ENCODE measurements at places on chromosomes 11 and 22.

- no peak for DNase-seq
These were observed 17.4 kb downstream of the LRFN4 start for GRCh38 chr11:66874232-66874631.

DNA sequence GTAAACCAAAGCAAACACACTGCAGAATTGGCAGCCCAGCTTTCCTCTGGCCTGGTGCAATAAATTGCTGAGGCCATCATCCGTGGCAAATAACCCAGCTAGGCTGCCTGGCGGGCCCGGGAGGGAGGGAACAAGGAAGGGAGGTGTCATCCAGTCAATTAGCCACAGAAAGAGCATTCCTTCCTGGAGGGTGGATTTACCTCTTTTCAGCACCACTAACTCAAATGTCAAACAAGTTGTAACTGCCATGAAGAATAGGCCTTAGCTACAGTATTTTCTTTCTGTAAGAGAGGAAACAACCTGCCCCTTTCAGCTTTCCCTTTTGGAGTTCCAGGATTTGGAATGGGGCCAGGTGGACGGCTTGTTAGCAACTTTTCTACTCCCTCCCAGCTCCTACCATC is 163.8 kb upstream of the BDNF start:
- DNase-seq: no peak

GRCh38 chr11:34866375-34866774 is 49.8 kb downstream of the APIP start:
- no peak for DNase-seq

DNA sequence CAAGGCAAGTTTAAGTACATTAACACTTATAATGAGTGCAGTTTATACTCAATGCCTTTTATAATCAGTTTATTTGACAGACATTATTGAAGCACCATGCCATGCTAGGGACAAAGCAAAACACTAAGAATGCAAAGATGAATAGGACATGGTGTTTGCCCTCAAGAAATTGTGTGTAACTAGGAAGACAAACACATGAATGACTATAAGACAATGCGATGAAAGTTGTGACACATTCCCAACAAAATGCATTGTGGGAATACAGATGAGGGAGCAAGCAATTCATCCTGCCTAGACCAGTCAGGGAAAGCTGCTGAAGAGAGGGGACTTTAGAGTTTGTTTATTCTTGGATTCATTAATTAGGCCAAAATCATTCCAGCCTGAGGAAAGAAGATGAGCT is 133.8 kb upstream of the TRPC6 start:
- DNase-seq: no peak

- no peak for DNase-seq
These were observed 487 bp upstream of the LIPT2 start for GRCh38 chr11:74493791-74494630.

- no peak for DNase-seq
These were observed 13.9 kb downstream of the CTNND1 start for GRCh38 chr11:57775491-57775890.

- peak; percentile 76 for DNase-seq
These were observed 31.0 kb upstream of the CD5 start for GRCh38 chr11:61071208-61071681.

GRCh38 chr11:66752148-66752547 is 23.1 kb upstream of the SPTBN2 start:
- no peak for DNase-seq

DNA sequence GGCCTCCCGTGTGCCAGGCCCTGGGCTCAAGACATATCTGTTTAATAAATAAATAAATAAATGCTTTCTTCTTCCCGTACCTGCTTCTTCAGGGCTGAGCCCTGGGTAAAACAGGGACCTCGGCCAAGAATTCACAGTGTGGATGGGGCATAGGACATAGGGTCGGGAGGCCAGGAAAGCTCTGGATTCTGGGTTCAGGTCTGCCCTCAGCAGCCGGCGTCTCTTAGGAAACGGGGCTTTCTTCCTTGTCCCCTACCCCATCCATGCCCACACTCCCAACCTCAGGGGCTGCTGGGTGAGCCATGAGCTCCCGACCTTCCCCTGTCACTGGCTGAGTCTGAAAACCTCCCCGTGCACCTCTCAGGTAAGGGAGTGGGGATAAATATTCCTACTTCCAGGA is 55.7 kb upstream of the ALX4 start:
- DNase-seq: no peak

DNA sequence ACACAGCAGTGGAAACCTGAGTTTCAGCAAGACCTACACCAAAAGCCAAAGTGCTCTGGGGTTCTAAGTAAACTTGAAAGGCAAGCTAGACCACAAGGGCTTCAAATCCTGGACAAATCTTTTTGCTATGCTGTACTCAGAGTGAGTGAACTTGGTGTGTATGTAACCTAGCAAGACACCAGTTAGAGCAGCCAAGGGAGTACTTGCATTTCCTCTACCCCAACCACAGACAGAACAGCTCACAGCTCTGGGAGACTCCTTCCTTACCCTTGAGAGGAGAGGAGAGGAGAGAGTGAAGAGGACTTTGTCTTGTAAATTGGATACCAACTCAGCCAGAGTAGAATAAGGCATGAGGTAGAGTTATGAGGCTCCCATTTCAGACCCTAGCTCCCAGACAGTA is 71.4 kb downstream of the CTSC start:
- DNase-seq: no peak

- peak; percentile 17 for DNase-seq
These were observed 102.7 kb downstream of the MRTFA start for GRCh38 chr22:40533712-40534378.

DNA sequence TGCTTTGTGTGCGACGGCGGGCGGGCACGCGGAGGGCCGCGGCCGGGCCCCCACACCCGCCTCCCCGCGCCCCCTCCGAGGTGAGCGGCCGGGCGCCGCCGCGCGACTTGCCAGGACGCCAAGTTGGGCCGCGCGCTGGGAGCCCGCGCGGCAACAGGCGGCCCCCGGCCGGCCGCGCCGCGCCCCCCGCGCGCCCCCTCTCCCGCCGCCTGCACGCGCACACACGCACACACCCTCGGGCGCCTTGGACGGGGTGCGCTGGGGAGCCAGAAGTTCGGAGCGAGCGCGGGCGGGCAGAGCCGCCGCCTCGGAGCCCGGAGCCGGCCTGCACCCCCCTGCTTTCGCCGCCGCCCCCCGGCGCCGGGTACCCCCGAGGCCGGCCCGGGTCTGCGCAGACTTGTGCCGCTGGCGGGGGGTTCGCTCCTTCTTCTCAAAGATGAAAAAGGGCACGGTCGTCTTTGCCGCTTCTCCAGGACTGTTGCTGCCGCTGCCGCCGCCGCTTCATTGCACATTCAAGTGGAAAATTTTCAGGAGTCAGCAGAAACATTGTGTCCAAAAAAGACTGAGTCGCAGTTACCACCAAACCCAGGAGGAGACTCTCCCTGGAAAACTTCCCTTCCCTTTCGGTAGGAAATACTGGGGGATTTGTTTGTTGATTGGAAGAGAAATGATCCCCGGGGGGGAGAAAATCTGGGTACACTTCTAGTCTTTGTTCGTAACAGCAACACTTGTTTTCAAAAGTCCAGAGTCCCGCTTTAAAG is 895 bp downstream of the TEAD1 start:
- DNase-seq: peak; percentile 43

GRCh38 chr11:74466916-74467885 is at the start of gene KCNE3:
Gene KCNE3, minus strand, starts transcription at chr11:74467549. Its CDS starts 9,986 bp downstream, at chr11:74457563.
- DNase-seq: no peak

GRCh38 chr11:128524172-128524571 is 63.2 kb downstream of the ETS1 start:
- DNase-seq: no peak

DNA sequence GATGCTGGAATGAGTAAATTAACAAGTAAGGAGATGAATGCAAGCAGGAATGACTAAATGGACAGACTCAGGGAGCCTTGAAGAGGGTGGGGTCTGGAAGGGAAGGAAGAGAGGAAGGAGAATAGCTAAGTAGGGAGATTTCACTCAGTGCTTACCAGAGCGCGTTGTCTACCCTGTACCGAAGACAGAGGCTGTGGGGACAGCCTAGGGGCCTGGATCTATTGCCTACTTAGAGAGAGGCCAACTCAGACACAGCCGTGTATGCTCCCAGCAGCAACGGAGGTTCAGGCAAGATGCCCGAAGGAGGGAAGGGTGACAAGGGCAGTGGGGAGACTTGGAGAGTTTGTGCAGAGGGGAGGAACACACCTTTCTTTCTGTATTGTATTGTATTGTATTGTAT is at the start of gene FOLR2:
Gene FOLR2 (plus strand): TSS at position 157 of the 400 bp plus-strand sequence. CDS start 1,791 bp downstream, outside the sequence.
- DNase-seq: no peak

- DNase-seq: peak; percentile 84
These were observed at the start of gene MEI1 for GRCh38 chr22:41699264-41700107. Gene MEI1, plus strand, starts transcription at chr22:41699503. Its CDS starts 36 bp downstream, at chr22:41699539.

DNA sequence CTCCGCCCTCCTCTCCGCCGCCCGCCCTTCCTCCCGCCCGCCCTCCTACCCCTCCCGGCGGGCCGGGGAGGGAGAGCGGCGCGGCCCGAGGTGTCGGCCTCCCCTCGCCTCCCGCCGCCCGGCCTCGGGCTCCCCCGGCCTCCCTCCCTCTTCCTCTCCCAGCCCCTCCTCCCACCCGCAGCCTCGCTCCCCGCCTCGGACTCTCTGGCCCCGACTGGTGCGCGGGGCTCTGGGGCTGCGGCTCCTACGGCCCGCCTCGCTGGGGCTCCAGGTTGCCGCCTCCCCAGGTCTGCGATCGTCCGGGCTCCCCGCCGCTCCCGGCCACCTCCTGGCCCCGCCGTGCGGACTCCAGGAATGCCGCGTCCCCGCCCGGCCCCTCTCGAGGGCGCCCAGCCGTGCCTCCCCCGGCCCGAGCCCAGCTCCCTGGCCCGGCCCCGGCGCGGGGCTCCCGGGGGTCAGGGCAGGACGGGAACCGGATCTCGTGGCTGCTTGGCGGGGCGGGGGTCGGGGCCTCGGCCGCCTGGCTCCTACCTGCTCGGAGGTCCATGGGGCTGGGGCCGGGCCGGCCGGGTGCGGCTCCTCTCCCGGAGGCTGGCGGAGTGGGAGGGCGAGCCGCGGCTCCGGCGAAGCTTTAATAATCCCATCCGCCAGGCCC is at the start of gene CLCF1:
Gene CLCF1 (minus strand): TSS at position 606 of the 655 bp plus-strand sequence. CDS start 59 bp downstream, at position 547.
- no peak for DNase-seq

DNA sequence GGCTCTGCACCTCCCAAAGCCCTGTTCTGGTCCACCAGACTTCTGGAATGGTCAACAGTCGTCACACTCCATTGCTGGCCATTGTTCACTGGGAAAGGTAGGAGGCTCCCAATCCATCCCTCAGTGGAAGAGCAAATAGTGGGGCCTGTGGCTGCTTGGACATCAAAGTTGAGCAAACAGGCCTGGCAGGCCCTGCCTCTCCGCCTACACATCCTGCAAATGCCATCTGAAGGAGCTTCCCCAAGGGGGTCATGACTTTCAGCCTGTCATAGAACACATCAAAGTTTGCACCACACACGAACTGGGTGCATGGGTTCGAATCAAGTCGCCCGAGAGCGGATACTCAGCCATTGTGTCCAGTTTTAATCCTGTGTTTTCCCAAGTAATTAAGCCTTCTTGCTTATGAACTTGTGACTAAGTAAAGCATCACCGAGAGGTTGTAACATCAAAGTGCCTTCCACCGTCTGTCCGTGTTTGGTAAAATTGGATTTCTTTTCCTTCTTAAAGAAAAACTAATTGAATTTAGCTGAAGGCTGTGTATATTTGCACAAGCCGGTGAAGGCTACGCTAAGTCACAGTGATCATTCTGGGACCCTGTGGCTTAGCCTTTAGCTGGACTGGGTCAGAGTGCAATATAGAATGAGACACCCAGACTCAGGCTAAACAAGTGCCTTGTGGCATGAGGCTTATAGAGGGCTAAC is 36.1 kb downstream of the CLPB start:
- no peak for DNase-seq

DNA sequence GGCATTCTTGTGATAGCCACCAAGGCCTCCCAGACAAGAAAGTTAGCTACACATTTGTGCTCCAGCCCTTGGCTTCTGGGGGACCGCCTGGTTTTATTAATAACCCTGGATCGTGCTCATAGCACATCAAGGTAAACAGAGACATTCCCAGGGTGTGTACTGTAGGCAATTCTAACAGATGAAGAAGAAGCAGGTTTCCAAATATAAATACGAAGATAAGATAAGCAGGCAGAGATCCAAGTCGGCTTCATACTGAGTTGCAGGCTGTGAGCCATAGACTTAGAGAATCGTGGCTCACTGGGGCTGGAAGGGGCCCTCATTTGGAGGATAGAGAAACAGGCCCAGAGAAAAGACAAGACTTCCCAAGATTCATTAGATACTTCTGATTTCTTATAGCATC is 131.4 kb downstream of the TENM4 start:
- no peak for DNase-seq

- DNase-seq: no peak
These were observed 564.7 kb downstream of the KCNA4 start for GRCh38 chr11:29452146-29452545.

Measured in stimulated activated effector memory CD8-positive, alpha-beta T cell treated with anti-CD3 and anti-CD28 coated beads, Interleukin-12 subunit alpha, Interleukin-12 subunit beta, amount 100 ng/mL, for 72 hours (primary cell).